ENCODE measurements at places on chromosomes 13 and 19.

- DNase-seq, result no peak
Observed at GRCh38 chr19:367963-368629, 23.5 kb upstream of the MIER2 start.

- DNase-seq, result no peak
Observed at GRCh38 chr19:3672575-3672948, 27.7 kb downstream of the PIP5K1C start.

GRCh38 chr13:27007166-27007565, 164.4 kb downstream of the USP12 start:
- no peak for DNase-seq

- DNase-seq, result no peak
Observed at GRCh38 chr13:90365130-90365529, 982.4 kb upstream of the MIR17HG start.

GRCh38 chr13:58097831-58098230, 466.3 kb downstream of the PCDH17 start:
- no peak for DNase-seq

DNA sequence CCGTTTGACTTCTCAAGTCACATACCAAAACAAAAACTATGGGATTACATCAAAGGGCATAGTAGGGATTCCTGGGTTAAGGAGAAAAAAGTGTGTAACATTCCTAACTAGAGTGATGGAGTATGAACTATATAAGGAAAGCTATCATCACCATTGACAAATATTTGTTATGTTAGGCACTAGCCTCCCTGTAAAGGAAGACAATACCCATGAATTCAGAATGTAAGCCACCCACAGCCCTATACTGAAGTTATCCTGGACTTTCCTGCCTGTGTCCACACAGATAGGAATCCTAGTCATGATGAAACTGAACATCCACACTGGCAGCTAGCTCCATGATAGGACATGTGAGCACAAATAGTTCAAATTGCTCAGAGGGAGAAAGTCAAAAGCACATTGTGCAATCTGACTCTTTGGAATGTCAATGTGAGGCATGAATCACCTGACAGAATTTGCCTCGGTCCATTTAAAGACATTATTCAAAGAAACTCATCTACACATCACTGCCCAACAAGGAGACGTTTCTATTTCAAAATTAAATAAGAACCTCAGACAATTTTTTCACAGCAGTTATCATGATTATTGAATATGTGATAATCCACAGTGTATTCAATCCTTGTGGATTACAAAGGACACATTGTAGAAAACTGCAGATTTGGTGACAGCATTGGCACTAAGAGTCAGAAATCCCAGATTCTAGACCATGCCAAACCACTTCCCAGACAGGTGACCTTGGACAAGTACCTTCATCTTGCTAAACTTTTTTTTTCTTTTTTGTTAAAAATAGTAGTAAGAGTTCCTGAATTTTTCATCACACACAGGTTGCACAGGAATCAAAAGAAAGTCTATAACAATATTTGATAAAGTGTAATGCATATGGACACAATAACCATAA, 529.3 kb downstream of the IRS2 start:
- peak; percentile 82 for DNase-seq

DNA sequence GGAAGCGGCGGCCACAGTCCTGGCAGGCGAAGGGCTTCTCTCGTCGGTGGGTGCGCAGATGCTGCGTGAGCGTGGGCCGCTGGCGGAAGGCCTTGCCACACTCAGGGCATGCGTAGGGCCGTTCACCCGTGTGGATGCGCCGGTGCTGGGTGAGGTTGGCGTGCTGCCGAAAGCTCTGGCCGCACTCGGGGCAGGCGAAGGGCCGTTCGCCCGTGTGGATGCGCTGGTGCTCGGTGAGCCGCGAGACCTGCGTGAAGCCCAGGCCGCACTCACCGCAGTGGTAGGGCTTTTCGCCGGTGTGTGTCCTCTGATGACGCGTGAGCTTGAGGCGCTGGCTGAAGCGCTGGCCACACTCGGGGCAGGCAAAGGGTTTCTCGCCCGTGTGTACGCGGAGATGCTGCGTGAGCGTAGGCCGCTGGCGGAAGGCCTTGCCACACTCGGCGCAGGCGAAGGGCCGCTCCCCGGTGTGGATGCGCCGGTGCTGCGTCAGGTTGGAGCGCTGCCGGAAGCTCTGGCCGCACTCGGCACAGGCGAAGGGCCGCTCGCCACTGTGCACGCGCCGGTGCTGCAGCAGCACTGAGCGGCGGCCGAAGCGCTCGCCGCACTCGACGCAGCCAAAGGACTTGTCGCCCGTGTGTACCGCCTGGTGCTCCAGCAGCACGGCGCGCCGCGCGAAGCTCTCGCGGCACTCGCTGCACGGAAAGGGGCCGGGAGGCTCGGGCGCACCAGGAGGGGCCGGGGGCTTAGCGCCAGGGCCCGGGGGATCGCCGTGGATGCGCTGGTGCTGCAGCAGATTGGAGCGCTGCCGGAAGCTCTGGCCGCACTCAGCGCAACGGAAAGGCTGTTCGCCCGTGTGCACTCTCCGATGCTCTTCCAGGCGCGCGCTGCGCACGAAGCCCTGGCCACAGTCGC, 4.0 kb upstream of the UBE2M start:
- DNase-seq, result no peak

DNA sequence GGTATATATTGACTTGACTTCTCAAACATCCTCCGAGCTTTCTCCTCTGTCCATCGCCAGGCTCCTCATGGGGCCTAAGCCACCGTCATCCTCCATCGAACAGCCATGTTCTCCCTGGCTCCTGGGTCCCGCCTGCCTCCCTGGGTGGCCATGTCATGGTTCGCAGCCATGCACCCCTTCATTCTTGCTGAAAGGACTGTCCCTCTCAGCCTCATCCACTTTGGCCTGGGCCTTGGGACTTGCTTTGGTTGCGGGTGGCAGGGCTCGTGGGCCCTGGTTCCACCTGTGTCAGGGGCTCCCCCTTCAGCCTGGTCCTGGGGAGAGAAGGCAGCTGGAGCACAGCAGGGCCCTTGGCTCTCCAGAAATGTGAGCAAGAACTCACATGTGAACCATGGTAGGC, 183.8 kb downstream of the KATNAL1 start:
- no peak for DNase-seq

- DNase-seq, result no peak
Observed at GRCh38 chr13:24076109-24076508, 84.4 kb upstream of the SPATA13 start.

DNA sequence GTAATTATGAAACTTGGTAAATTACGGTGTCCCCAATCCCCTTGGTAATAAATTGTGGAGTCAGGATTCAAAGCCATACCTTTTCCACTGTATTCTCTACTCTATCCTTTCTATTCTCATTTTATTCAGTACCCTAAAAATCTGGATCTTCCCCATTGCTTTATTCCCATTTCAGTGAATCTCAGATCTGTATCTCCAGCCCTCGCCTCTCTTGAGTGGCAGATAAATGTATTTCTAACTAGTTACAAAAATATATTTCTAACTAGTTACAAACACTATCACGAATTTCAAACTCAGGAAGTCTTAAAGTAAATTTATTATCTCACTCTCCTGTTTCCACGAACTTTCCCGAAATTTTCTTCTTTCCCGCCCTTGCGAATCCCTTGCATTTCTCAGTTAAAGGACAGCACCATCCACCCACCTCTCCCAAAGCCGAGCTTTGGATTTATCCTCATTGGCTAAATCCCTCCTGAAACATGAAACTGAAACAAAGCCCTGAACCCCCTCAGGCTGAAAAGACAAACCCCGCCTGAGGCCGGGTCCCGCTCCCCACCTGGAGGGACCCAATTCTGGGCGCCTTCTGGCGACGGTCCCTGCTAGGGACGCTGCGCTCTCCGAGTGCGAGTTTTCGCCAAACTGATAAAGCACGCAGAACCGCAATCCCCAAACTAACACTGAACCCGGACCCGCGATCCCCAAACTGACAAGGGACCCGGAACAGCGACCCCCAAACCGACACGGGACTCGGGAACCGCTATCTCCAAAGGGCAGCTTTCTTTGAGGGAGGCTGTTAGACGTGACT, 164.3 kb upstream of the PABPC3 start:
- no peak for DNase-seq

GRCh38 chr13:30373727-30374126, 48.6 kb upstream of the UBE2L5 start:
- no peak for DNase-seq

DNA sequence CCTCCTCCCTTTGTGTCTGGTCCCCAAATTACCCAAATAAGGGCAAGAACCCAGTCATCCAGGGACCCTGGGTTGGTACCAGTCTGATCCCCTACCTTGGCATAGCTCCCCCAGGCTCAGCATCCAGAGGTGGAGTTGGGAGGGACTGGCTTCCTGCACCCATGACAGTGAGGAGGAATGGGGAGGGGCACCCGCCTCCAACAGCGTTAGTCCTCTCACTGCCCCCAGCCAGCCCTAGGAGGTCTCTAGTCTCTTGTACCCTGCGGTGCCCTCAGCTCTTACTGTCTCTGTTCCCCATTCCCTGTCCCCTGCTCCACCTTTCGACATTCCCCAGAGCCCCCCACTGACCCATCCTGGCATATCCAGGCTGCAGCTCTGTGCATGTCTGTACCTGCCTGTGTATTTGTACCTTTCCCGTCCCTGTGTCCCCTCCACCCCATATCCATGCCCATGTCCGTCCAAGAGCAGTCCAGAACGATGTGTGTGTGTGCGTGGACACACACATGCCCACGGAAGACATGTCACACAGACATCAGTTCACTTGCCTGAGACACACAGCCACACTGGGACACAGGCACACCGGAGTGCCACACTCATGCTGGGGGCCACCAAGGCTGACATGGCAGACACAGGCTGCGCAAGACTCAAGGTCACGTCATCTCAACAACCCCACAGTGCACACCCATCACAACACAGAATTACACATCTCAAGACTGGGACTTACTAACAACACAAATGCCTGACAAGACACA, 17.8 kb downstream of the ERFL start:
- no peak for DNase-seq

DNA sequence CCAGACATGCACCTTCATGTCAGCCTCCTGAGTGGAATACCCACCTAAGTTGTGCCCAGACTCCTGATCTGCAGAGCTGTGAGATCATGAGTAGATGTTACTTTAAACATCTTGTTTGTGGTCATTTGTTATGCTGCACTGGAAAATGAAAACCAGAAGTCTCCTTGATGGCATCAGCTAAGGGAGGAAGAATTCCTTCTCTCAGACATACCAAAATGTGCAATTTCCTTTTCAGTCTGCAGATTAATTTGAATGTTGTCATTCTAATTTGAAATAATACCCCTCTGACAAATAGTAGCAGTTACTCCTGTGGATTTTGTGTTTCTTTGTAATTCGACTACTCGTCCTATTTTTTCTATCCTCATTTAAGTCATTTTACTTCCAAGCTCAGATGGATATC, 59.3 kb downstream of the ITGBL1 start:
- DNase-seq, result no peak

GRCh38 chr19:56837004-56837403, 3.5 kb downstream of the PEG3 start:
- no peak for DNase-seq

DNA sequence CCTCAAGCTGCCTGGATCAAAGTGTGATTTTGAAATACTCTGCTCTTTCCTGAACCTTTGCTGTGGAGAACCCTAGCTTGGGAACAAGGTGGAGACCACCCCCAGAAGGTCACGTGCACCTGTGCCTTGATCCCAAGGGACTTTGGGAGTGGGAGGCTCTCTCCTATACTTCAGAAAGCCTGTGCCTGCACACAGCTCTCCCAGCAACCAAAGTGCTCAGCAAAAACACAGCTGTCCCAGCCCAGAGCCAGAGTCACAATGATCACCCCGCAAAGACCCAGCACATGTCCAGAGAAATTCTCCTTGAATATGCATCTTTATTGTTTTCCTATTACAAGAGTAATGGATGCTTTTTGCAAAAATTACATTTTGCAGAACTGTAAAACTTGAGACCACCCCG, 43.4 kb downstream of the TNFRSF19 start:
- no peak for DNase-seq

GRCh38 chr19:33500586-33500985, 21.0 kb downstream of the PEPD start:
- DNase-seq, result no peak

DNA sequence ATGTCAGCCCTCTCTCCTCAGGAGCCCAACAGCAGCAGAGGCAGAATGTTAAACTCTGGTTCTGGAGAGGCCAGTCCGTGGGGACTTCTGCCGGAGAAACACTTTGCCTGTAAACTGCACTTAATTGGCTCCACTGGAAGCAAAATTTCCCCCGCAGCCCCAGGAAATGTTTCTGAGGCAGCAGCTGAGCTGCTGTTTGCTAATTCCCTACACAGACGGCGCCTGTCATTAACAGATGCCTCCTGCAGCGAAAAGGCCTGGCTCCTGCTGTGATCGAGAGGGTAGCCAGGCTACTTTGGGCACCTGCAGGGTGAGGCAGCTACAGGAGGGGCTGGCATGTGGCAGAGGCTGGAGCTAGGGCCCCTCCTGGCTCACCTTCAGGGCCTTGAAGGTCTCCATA, 5.2 kb upstream of the TM6SF2 start:
- no peak for DNase-seq

DNA sequence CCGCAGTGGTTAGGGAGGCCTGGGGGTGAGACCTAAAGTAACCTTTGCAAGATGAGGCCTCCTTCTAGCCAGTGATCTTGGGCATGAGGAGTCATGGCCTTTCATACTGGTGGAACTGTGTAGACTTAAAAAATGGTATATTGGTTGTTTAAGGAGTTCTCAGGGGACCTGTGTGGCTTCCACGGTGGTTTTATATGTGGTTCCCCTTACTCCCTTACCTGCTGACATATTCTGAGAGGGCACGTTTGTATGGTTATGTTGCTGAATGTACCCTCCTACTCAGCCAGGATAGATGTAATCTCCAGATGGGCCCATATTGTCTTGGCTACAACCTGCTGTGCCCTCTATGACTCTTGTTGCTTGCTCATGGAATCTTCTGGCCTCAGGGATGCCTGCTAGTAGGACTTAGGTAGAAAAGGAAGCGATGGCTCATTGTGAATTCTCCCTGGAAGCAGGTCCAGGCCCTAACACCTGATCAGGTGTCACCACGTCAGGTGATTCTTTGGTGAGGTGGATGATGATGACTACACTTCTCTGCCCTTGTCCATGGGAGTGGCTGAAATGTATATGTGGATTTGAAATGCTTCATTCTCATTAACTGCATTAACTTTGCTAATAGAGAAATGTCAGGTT, 1.8 kb downstream of the ZNF460 start:
- no peak for DNase-seq

GRCh38 chr19:1699998-1700732, 47.8 kb upstream of the TCF3 start:
- DNase-seq, result no peak

DNA sequence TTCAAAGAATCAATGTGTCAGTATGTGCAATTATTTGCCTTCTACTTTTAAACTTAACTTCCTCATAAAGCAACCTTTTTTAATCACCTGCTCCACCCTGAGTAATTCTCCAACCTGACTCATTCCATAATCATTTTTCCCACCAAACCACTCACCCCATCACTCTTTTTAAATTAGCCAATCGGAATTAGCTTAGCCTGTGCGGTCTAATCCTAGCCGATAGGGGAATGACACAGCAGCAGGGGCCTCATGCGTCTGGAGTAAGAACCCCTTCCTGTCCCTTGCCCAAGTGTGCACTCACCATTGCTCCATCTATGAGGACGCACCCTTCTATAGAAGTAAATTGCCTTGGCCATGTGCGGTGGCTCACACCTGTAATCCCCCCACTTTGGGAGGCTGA, 27.4 kb upstream of the ZNF83 start:
- DNase-seq, result no peak

Data from amniotic stem cell (primary cell).